ENCODE measurements at places on chromosomes 16 and 17.
A peak's percentile ranks its signal among the peaks of the same experiment; 100 is the strongest.

DNA sequence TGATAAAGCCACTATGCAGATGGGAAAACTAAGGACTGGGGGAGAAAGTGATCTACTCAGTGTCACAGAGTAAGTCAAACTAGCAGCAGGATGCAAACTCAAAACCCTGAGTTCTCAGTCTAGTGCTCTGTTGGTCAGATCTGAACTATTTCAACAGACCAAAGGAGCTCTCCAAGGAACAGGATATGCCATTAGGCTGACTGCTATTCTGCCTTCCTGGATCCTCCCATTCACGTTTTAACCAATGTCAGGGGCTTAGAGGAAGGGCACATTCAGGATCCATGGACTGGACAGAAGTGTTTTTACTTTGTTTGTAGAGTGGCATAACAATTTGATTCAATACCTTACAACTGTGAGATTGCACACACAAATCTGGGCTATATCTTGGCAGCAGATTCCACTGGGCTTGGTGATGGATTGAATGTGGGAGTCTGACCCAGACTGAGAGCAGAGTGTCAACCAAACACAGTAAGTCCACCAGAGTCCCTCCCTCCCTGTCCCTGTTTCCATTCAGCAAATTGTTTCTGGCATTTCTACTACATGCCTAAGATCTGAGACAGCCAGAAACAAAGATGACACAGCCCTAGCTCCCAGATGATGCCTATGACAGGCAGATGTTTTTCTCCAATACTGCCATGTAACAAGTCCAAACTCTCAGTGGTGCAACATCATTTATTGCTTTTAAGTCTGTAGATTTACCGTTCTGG lies 337.8 kb upstream of the CDH5 start:
- DNase-seq = no peak

- no peak for DNase-seq
Observed at GRCh38 chr17:12429116-12429515, 236.6 kb upstream of the MYOCD start.

DNA sequence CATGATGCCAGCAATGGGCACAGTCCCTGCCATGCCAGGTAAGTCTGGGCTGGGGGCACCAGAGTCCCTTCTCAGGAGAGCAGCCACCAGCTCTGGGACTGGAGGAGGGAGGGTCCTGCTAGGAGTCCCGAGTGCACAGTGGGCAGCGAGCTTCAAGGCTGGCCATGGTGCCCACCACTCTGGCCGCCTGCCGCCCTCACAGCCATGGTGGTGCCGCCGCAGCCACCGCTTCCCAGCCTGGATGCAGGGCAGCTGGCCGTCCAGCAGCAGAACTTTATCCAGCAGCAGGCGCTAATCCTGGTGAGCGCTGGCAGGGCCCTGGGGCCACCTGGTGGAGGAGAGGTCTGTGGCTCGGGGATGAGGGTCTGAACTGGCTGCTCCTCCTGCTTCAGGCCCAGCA lies 17.9 kb upstream of the SMIM5 start:
- no peak for DNase-seq

DNA sequence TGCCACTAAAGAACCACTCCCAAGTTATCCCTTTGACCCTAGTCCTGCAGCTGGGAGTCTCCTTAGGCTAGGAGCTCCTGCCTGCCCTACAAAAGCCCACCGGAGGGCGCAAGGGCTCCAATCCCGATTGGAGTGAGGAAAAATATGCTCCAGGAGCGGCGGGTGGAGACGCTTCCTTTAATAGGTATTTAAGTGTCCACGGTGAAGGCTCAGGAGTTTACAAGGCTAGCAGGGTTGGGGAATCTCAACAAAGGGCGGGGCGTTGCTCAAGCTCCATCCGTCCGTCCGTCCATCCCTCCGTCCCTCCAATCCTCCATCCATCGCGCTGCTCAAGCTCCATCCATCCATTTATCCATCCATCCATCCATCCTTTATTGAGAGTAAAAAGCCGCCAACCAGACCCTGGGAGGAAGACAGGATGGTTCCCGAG lies 556 bp upstream of the SPNS1 start:
- DNase-seq = peak; percentile 64

DNA sequence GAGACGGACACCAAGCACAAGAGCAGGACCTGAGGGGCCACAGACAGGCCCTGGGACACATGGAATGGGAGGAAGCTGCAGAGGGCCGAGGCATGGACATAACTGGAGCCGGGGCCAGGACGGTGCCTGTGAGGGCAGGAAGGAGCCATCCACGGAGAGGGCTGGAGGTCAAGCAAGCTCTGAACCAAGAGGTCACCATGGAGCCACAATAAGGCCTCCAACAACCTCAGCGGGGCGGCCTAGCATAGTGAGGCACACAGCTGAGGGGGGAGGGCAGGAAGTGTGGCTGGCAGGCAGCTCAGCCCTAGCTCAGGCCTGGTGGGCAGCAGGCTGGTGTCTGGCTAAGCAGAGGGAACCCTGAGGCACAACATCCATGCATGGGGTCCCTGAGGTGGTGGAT lies 4.4 kb downstream of the MCRIP1 start:
- no peak for DNase-seq

DNA sequence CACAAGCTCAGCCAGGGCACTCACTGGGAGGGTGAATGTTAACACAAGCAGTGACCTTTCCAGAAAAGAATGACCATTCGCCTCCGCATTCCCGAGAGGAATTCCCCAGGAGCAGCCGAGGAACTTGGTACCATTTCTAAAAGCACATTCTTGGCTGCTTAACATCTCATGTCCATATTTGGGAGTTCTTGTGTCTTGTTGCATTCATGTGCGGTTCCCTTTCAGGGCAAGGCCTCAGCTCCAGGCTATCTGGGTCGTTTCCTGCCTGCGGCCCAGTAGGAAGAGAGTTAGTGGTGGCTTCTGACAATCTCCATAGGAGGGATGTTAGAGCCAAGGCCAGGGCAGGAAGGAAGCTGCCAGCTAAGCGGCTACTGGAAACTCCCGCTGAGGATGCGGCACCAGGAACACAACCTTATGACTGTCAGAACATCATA lies 27.8 kb upstream of the MEAK7 start:
- DNase-seq = peak; percentile 13

GRCh38 chr17:55704401-55704800 lies 18.3 kb downstream of the TMEM100 start:
- DNase-seq = no peak

DNA sequence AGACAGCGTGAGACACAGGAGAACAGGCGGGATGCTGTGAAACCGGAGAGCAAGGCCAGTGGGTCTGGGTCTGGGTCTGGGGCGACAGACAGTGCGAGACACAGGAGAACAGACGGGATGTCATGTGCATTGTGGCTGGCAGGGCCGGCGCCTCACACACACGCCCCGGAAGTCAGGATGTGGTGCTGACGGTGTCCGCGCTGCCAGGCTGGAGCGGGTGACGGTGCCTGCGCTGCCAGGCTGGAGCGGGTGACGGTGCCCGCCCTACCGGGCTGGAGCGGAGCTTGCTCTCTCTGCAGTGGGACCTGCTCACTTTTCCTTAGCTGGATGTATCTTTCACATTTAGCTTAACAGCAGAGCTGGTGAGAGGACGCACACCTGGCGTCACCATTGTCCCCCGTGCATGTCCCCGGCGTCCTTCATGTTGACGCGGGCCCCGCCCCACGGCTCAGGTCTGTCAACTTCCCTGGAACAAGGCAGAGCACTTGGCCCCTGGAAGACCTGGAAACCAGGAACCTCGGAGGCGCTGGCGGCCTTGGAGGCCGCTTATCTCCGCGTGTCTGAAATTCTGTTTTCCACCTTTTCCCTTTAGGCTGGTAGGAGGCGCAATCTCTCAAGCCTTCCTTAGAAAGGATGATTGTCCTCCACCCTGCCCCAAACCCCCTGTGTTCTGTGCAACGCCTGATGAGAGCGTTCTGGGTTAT lies 43.0 kb upstream of the ZNF750 start:
- no peak for DNase-seq

DNA sequence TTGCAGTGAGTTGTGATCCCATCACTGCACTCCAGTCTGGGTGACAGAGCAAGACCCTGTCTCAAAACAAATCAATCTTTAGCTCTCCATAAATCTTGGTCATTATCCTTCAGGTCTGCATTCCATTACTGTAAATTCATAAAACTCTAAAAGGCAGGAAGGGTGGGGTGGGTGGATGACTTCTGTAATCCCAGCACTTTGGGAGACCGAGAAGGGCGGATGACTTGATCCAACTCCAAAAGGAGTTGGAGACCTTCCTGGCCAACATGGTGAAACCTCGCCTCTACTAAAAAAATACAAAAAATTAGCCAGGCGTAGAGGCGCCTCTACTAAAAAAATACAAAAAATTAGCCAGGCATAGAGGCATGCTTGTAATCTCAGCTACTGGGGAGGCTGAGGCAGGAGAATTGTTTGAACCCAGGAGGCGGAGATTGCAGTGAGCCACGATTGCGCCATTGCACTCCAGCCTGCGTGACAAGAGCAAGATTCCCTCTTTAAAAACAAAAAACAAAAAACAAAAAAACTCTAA lies 2.2 kb upstream of the UBE2Z start:
- no peak for DNase-seq

- DNase-seq = no peak
Observed at GRCh38 chr17:48551214-48551555, 6.3 kb upstream of the HOXB2 start.

DNA sequence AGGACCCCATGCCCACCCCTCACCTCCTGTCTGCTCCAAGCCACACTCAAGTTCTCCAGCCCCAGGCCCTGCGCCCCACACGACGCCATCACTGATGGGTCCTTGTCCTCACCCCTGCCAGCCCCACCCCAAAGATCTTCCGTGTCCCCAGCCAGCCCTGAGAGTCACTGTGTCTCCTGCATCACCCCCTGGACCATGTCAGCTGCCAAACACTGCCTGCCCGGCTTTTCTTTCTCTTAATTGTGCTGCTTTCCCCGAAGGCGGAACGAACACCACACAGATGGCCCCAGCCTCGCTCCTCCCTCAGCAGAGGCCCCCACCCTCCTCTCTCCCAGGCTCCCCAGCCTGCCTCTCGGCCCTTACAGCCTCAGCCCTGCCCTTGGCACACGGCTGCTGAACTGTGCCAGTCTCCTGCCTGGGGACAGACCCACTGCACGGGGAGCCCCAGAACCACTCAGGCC lies 4.8 kb upstream of the GAA start:
- no peak for DNase-seq

DNA sequence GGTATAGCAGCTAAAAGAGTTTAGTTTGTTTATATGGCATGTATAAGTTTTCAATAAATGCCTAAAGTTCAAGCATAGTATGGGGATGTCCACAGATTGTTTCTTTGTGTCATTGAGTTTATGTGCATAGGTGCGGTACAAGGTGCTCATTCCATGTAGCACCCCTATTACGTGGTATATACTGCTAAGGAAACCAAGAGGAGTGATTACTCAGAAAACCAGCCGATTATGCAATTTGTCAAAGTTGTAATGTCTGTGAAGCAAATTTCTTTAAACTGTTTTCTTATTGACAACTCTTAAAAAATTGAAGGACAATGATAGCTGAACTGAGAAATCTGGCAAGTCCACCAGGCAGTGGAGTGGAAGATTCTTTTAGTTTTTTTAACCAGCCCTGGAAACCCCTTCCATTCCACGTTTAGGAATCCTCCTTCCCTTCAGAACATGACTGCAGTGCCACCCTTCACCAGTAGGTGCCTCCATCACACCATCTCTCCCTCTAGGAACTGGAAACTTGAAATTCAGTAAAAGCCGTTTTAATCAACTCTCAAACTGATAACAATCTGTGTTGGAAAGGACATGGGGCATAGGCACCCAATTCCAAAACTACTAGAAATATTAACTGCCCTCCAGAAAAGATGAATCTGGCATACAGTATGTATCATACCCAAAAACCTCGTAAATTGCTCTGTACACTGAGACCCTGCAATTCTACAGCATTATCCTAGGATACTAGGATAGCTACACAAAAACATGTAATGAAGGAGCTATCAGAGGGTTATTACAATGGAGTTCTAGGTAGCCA lies 43.5 kb downstream of the REXO5 start:
- DNase-seq = peak; percentile 53

- DNase-seq = no peak
Observed at GRCh38 chr17:82300707-82301270, 16.6 kb downstream of the CD7 start.

DNA sequence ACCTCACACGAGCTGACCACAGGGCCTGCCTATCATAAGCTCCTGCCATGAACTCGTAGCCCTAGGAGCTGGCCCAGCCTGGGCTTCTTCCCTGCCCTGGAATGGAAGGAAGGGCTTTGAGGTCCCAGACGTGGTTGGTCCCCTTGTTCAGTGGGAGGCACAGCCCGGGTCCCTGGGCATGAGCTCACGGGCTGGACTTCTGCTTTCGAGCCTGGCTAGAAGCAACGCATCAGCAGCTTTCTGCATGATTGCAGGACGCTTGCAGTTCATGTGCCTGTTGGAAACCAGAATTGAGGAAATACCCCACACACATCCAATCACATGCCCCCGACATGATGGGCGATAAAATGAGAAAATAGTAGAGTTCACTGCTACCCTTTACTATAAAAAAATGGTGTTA lies 293.3 kb downstream of the MAF start:
- peak; percentile 65 for DNase-seq

- DNase-seq = peak; percentile 75
Observed at GRCh38 chr16:48384520-48385252, 527 bp downstream of the SIAH1 start.

Data from globus pallidus (tissue), 1 donor.